Anterior cingulate cortex (tissue), 58 donors: ENCODE measurements at places on chromosomes 7 and 10.

DNA sequence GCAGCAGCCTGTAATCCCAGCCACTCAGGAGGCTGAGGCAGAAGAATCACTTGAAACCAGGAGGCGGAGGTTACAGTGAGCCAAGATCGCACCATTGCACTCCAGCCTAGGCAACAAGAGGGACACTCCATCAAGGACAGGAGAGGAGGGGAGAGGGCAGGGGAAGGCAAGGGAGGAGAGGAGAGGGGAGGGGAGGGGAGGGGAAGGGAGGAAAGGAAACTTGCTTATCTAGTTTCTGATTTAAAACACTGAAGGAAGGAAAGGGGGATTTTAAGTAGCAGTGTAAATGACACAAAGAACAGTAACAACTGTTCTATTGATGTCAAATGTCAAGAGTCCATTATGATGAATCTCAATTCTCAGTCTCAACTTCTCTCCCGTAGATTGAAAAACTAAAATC is 43.7 kb downstream of the SRPK2 start:
- DNase-seq: no peak

- no peak for DNase-seq
These were observed 260.8 kb downstream of the SKAP2 start for GRCh38 chr7:26603631-26604030.

DNA sequence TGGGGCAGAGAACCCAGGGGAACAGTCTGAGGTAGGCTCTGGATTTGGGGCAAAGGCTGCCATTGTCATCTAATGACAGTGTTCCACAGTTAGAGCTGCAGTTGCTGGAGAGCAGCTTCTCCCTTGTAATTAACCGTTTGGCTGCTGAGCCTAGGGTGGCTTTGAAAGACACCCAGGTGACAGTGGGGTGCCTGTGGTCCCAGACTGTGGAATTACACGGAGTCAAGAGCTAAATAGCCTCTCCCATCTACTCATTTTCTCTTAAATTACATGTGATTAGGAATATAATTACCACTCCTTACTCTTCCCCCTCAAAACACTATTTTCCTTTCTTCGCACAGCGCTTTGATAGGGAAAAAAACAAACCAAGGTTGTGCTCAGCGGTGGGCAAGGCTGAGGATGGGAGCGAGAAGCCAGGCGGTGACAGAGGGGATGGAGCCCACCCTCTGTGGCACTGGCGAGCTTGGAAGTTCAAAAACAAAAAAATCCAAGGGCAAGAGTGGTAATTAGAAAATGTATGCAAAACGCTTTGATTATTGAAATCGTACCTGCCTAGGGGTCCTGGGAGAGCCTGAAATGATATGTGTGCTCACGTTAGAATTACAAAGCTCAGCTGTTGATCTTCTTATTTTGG is 44.1 kb downstream of the BAMBI start:
- no peak for DNase-seq

DNA sequence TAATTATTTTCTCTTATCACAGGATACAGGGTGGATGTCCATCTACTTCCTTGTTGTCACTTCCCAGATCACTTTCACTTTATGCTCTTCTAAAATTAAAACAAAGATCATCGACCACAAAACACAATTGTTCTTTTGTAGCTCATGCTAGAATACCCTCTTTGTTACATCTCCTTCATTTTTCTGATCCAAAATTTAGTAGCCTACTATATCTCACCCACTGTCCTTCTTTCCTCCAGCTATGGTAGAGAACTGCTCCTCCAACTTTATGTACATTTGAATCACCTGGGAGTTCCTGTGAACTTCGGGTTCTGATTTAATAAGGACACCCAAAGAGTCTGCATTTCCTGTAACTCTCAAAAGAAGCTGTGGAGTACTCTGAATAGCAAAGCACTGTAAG is 1.2 kb upstream of the AHR start:
- DNase-seq: no peak

DNA sequence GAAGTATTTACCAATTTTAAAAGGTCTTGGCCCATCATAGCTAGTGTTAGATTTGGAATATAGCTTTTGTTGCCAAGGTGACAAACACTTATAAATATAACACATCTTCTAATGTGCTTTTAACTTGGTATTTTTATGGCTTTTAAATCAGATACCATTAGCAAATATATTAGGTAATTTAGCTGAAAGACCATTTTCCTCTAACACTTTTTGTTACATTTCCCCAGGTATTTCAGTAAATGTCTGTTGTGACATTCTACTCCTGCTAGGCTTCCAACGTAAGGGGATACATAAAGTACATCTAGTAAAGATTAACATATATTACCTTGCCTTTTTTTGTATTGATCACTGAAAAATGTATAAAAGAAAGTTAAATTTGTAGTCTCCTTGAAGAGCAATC is 75.0 kb upstream of the SEM1 start:
- no peak for DNase-seq

DNA sequence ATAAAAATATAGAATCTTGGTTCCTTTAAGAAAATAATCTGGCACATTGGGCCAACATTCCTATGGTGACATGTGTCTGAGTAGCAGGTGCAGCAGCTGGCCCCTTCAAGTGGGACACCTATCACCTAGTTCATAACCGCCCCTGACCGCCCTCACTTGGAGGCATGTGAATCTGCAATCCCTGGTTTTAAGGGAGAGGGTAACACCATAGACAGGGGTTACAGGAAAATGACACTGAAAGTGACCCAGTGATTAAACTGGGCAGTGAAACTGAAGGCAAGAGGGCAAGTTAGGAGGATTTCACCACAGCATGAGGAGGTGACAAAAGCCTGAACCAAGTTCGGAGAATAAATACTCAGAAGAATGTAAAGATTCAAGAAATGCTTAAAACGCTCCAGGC is 1.1 kb downstream of the RSU1 start:
- DNase-seq: no peak

- DNase-seq: no peak
These were observed 96.7 kb upstream of the PIK3CG start for GRCh38 chr7:106768324-106768751.

DNA sequence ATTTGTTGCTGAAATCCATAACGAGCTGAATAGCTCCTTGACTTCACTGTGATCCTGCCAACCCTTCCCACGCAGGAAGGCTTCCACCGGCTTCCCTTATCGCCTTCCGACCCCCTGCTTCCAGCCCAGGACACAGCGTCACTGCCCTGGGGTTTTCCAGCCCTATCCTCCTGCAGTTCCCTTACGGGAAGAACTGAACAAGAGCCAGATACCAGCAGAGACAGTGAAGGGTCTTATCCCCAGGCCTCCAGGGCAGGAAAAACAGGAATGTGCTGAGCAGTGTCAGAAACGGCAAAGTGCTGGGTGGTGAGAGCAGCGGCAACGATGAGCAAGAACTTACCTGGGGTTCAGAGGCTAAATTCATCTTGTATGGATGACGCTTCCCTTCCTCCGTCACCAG is 22.4 kb downstream of the PDLIM1 start:
- no peak for DNase-seq

GRCh38 chr10:102394801-102395399 is 605 bp upstream of the NFKB2 start:
- no peak for DNase-seq

GRCh38 chr10:95837783-95838182 is 70.0 kb upstream of the CC2D2B start:
- no peak for DNase-seq

DNA sequence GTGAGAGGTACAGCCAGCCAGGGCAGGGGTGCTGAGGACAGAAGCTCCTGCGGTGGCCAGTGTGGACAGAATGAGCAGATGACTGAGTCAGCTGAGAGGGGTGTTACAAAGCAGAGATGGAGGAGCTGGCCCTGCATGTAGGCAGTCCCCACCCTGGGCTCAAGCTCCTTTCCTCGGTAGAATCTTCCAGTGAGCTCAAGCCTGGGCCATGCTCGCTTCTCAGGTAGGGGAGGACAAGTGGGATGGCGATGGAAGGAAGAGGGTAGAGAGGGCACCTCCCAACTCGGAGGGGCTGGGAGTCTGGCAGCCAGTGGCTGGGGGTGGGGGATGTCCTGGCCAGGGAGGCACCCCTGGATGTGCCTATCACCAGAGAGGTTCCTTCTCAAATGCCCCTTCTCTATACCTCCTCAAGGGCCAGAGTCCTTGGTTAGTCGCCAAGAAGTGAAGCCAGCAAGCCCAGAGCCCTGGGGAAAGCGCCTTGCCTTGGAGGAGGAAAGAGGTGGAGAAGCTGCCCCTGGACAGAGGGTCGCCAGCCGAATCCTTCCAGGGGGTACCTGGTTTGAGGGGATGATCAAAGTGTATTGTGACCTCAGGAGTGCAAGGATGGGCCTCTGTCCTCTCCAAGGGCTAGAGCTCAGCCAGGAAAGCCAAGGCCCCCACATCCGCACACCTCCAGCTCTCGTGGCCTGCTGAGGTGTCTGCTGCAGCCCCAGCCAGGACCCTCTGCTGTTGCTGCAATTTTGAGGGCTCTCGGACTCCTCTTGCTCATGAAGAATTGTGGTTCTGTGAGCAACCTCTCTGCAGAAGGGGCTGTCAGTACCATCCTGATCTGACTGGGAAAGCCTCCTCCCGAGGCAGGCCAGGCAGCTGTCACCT is 88.6 kb upstream of the MACROH2A2 start:
- DNase-seq: no peak

DNA sequence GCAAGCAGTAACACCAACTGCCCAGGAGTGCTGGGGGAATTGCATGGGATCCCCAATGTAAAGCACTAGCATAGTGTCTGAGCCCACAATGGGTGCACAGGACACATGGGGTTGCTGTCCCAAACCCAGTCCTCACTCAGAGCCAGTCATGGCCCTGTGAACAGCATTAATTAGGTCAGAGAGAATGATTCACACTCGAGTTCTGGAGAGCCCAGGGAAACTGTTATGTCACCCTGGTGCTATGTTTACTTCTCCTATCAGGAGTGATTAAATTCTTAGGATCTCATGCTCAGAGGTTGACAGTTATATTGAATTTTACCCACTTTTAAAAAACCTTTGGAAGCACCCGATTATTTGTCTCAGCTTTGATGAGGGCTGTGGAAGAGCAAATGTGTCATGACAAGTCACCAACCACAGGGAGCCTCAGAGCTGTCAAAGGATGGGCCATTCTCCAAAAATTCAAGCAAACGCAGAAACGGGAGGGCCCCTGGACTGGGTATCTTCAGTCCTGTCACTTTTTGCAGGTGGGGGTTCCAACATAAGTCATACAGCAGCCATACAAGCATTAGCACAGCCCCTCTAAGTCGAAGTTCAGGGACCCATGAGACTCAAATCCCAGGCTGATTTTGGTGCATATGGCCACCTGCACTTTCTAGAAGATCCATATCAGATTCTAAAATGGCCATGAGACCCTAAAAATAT is 1.3 kb upstream of the RASSF4 start:
- DNase-seq: no peak

- DNase-seq: no peak
These were observed 71.2 kb downstream of the ADRA2A start for GRCh38 chr10:111148025-111148424.

GRCh38 chr10:60171436-60172013 is 218.2 kb downstream of the ANK3 start:
- no peak for DNase-seq

DNA sequence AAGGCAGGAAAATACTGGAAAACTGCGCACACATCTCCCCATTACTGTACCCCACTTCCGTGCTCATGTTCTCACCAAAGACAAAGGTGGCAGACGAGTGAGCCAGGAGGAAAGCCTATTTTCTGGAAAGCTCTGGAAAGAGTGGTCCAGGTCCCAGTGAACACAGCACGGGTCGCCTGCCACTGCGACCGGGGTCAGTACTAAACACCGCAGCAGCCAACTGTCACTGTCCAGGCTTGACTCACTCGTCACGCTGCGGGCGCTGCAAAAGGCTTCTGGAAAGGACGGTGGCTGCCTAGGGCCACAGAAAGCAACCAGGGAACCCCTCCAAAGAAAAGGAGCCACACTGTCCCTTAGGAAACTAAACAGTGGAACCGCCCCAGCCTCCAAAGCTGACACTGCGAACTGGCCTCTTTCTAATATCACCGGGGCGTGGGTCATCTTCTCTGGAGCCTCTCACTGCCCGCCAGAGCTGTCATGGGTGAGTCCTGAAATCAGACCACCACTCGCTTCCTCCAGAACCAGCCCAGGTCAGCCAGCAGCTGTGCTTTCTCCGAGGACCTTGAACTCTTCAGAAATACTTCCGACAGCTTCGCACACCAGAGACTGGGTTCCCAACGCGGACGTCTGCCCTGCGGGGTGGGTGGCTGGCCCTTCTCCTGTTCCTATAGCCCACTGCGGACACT is 4.0 kb downstream of the RADIL start:
- DNase-seq: peak; percentile 10

- DNase-seq: no peak
These were observed 115.4 kb downstream of the SDK1 start for GRCh38 chr7:3416453-3416852.

DNA sequence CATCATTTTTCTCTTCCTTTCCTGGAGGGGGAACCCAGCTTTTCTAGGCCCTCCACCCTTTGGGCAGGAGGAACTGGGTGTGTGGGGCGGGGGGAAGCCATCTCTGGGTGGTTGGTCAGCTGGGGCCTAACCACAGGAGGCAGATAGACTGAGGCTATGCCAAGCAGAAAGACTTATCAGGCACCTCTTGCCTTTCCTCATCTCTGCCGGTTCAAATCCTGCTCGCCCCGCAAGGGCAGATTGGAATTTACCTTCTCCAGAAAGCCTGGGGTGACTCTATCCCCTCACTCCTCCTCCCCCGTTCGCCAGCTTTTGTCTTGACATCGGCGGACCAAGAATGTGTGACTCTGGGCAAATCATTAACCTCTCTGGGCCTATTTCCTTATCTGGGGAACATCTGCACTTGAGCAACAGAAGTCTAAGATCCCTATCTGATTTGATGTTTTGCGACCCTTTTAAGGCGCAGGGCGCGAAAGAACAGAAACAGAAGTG is 584 bp upstream of the GARS1 start:
- no peak for DNase-seq

GRCh38 chr7:40944981-40945585 is 757.8 kb downstream of the INHBA start:
- no peak for DNase-seq

DNA sequence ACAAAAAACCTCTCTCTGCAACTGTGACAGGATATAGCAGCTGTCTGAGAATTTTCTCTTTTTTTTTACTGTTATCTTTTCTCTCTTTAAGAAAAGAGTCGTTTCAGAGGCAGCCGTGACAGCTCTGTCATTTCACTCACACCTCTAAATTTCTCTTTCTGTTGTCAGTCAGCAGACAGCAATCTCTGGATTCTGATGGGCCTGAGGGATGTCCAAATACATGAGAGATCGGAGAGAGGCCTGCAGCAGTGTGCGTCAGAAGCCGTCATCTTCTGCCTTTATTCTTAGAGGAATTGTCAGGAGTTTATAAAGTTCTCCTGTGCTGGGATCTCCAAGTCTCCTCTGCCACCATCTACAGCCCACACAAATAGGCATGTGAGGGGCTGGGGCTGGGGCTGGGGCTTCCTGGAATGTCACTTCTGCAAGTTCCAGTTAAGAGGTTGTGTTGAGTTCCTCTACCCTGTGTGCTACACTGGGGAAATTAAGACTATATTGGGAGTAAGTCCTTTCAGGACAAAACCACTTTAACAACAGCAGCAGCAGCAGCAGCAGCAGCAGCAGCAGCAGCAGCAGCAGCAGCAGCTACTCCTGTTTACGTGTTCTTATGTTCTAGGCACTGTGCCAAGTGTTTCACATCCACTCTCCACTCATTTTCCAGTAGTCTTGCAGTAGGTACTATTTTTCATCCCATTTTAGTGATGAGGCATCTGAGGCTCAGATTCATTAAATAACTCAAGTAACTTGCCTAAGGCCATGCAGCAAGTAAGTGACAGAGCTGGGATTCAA is 541.3 kb downstream of the LRMDA start:
- no peak for DNase-seq

- no peak for DNase-seq
These were observed 256.1 kb downstream of the ZMYND11 start for GRCh38 chr10:391305-391704.

GRCh38 chr7:20393021-20393610 is 62.4 kb downstream of the ITGB8 start:
- no peak for DNase-seq

GRCh38 chr10:24375510-24375909 is 166.6 kb downstream of the KIAA1217 start:
- no peak for DNase-seq
